ENCODE measurements at places on chromosomes 12 and 14.

GRCh38 chr12:56808954-56809353, 45.8 kb downstream of the HSD17B6 start:
- no peak for DNase-seq

GRCh38 chr12:69903548-69903947, 78.5 kb downstream of the MYRFL start:
- DNase-seq = no peak

DNA sequence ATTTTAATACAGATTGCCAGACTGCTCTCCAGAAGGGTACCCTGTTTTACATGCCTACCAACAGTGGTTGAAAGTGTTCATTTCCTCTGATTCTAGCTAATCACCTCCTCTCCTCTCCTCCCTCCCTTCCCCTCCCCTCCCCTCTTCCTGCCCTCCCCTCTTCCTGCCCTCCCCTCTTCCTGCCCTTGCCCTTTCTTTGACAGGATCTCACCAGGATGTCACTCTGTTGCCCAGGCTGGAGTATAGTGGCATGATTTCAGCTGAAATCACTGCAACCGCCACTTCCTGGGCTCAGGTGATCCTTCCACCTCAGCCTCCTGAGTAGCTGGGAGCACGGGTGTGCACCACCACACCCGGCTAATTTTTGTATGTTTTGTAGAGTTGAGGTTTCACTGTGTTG, 24.7 kb downstream of the APAF1 start:
- DNase-seq = no peak

GRCh38 chr12:124557518-124558223, 9.7 kb downstream of the NCOR2 start:
- no peak for DNase-seq

DNA sequence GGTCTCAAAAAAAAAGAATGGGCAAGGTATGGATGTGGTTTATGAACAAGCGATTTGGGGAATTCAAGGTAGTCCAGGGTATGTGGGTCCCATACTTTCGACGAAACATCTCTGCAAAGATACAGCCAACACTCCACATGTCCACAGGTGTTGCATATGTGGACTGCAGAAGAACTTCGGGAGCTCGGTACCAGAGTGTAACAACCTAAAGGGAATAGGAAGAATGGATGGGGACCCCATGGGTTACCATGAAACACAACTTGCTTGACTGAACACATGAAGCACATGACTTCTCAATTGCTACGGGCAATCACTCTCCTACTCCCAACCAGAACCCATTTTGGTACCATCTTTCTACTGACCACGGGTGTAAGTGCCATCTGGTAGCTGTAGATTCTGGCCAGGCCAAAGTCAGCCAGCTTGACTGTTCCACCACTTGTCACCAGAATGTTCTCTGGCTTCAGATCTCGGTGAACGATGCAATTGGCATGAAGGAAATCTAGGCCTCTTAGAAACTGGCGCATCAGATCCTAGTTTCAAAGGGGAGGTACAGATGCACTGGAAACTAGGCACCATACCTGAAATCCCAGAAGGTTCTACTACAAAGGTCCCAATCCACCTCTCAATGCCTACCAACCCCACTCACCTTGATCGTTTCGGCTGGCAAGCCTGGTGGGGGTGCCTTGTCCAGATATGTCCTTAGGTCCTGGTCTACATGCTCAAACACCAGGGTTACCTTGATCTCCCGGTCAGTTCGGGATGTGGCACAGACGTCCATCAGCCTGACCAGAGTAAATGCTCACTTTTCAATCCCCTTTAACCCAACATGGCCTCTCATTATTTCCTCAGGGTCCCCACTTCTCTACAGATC, 1.3 kb downstream of the CDK4 start:
- no peak for DNase-seq

DNA sequence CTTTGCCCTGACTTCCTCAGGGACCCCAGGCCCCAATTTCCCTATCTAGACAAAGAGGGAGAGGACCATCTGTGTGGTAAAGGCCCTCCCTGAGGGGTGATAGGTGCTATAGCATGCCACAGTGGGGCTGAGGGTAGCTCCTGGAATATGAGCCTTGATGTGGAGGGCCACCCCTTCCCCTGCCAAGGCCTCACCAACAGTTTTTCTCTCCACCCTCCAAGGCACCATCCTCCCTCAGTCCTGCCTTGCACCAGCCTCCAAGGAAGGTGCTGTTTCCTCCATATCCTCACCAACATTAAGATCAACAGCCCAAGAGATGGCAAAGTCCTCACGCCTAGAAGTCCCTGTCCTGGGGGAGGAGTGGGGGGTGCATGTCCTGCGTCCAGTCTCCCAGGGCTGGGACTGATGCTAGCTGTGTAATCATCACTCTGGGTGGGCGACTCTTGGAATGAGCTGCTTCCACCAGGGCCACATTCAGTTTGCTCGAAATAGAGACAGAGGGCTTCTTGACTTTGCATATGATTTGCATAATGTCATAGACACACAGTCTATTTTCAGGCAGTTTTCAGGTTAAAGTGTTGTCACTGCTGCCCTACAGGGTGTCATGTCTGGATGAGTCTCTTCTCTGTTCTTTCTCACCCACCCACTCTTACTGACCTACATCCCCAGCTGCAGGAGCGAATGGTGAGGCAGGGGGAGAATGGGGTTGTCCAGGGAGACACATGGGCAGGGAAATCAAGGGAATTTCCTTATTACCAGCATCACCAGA, 17.4 kb downstream of the ACVRL1 start:
- no peak for DNase-seq

GRCh38 chr14:95217391-95217900, 60.1 kb upstream of the DICER1 start:
- DNase-seq = no peak

GRCh38 chr12:13465635-13466034, 269.1 kb downstream of the EMP1 start:
- DNase-seq = no peak

DNA sequence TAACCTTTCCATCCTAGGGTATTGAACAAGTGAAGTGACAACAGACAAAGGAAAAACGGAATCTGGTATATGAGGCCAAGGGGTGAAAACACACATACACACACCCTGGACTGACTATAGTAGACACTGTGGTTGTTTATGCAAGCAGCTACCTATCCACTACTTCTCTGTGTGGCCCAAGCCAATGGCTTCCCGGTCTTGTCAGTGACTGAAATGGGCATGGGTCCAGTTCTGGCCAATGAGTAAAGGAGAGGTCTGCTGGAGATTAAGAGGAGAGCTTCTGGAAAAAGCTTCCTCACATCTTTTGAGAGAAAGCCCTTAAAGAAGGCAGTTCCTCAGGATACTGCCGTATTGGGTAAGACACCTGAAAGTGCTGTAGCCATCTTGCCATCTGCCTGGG, 19.3 kb downstream of the MBIP start:
- DNase-seq = no peak

DNA sequence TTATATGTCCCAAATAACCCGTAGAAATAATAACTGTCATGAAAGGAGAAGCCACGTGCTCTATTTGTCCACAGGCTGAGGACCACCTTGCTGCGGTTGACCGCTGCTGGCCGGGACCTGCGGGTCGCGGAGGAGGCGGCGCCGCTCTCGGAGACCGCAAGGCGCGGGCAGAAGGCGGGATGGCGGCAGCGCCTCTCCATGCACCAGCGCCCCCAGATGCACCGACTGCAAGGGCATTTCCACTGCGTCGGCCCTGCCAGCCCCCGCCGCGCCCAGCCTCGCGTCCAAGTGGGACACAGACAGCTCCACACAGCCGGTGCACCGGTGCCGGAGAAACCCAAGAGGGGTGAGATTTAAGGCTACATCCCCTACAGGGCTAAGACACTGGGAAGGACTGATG, 21.0 kb downstream of the RPGRIP1 start:
- DNase-seq = peak; percentile 44

GRCh38 chr12:93098077-93098476, 169.0 kb upstream of the EEA1 start:
- peak; percentile 85 for DNase-seq

GRCh38 chr14:64927031-64927430, 12.8 kb downstream of the CHURC1 start:
- DNase-seq = no peak

All from activated CD4-positive, alpha-beta T cell treated with anti-CD3 and anti-CD28 coated beads for 48 hours (primary cell).